ENCODE measurements at places on chromosomes 5 and 9.

GRCh38 chr5:178259623-178260536 is 27.3 kb upstream of the PHYKPL start:
- DNase-seq: no peak

DNA sequence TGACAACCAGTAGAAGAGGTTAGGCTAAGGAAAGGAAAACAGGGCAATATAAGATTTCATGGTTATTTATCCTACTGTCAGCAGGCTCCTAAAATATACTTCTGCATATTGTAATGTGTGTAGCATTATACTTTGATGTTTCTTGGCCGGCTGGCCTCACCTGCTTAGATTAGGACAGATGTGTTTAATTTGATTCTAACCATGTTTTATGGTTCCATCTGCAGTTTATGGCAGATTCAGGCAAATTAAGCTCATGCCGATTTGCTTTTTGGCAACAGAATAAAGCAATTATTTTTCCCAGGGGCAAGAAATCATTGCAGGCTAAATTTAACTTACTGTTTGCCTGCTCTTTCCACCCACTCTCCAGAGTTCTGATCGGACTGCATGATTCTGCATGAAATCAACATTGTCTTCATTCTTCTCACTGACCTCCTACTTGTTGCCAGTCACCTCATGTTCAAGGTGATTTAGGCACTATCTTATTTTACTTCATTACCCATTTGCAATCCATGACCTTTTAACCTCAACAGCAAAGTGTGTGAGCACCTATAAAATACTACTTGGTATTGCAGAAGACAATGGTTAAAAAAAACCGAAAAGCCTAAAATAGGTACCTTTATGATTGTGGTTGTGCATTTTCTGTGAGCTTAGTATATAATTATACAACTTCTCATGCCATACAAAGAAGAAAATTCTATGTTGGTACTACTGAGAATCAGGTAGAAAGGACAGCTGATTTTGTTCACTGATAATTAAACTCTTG is 125.2 kb downstream of the EDIL3 start:
- DNase-seq: no peak

- no peak for DNase-seq
These were observed 141.9 kb downstream of the CEMIP2 start for GRCh38 chr9:71626395-71626794.

- DNase-seq: no peak
These were observed 11.4 kb downstream of the LAMC3 start for GRCh38 chr9:131020388-131020787.

DNA sequence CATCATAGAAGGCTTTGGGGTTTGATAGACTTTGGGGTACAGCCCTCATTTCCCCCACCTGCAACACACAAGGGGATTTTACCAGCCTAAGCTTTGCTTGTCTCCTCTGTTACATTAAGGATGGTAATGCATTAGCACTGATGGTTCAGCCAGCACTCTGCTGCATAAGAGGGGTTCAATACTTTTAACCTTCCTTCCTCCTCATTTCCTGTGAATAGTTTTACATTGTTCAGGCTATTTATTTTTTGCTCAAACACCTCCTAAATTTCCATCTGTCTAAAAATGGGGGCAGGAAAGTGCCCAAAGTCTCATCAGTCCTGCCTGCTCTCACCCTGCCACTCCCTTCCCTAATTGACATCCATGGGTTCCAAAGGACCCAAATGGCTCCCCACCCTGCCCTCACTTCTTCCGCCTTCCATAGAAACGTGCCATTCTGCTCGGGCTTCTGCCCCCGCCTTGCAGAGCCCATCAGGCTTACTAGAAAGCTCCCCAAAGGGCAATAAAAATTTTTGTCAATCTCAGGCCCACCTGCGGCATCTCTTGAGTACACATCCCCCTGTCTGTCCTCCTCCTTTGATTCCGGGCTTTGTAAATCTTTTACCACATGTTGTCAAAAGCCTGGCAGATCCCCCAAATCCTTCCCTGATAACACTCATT is 239.5 kb upstream of the SLC24A2 start:
- no peak for DNase-seq

- no peak for DNase-seq
These were observed 998.9 kb downstream of the TLE1 start for GRCh38 chr9:80690349-80690939.

- DNase-seq: no peak
These were observed 202.7 kb downstream of the RFK start for GRCh38 chr9:76191493-76191892.

- DNase-seq: no peak
These were observed 212.7 kb downstream of the ESM1 start for GRCh38 chr5:54772684-54773083.

GRCh38 chr5:88734983-88735382 is 148.0 kb downstream of the MEF2C start:
- DNase-seq: no peak

DNA sequence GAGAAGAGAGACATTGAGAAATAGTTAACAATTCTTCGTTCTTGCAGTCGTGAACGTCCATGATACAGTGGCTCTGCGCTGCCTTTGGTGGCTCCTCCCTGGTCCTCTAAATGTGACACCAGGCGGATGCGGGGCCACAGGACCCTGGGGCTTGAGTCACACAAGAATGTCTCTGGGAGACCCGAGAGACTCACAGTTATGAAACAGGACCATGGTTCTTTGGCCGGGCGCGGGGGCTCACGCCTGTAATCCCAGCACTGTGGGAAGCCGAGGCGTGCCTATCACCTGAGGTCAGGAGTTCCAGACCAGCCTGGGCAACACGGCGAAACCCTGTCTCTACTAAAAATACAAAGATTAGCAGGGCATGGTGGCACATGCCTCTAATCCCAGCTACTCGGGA is 767 bp upstream of the ZDHHC11 start:
- no peak for DNase-seq

DNA sequence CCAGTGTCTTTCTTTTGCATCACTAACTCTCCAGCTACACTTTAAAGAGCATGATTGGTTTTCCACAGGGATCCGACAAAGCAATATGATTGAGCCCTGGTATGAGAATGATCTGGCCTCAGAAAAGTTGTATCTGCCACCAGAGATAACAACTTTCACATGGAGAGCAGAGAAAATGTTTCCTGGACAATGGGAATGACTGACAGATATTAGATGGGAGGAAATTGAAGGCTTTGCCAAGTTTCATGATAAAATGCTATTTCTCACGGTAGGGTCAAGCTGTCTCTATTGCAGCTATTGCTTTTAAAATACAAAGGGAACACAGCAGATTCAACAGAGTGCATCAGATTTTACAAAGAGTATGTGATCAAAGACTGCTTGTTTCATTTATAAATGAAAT is 56.4 kb upstream of the GLIS3 start:
- no peak for DNase-seq

DNA sequence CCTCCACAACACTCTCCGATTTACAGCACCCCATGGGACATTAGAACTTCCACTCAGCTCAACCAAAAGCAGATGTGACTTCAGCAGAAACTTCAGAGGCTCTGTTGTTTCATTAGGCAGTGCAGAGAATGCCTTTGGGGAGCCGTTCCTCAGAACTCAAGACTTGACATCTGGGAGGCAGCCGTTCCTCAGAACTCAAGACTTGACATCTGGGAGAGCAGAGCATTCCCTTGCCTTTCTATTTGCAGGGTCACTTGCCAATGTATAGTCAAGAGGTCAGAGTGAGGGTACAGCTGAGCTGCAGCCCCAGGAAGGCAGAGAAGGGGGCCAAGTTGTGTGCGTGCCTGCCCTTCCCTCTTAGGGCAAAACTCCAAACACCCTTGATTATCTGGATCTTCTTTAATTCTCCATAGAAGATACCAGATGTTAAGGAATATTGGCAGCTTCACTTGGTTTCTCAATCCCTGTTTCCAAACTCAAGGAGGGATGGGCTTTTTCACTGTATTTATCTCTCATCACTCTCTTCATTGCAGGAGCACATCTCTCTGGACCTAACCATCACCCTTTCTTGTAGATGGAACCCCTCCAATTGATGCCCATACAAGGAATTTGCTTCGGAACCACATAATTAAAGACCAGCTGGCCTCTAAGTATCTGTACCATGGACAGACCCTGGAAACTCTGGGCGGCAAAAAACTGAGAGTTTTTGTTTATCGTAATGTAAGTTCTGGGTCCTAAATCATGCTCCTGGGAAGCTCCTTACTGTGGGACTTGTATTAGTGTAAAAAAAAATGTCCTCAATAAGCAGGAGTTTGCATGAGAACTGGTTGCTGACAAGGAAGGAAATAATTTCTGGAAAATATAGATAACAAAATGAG is 25.6 kb downstream of the TGFBI start:
- DNase-seq: no peak

GRCh38 chr5:93724791-93725190 is 16.6 kb downstream of the POU5F2 start:
- DNase-seq: no peak

DNA sequence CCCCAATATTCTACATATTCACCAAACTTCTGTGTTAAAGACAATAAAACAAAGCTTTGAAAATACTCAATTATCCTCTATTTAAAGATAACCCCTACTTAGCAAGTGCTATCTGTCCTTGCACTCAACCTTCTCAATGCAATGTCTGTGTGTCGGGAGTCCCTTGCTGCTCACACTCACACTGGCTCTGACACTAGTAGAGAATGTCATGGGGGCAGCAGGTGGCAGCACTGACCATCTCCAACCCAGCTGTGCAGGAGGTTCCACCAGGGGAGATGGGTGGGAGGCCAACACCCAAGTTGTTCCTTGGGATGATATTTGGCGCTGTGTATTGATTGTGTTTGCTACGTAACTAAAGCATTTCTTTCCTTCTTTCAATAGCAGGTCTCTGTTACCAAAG is 59.4 kb upstream of the SIMC1 start:
- no peak for DNase-seq

DNA sequence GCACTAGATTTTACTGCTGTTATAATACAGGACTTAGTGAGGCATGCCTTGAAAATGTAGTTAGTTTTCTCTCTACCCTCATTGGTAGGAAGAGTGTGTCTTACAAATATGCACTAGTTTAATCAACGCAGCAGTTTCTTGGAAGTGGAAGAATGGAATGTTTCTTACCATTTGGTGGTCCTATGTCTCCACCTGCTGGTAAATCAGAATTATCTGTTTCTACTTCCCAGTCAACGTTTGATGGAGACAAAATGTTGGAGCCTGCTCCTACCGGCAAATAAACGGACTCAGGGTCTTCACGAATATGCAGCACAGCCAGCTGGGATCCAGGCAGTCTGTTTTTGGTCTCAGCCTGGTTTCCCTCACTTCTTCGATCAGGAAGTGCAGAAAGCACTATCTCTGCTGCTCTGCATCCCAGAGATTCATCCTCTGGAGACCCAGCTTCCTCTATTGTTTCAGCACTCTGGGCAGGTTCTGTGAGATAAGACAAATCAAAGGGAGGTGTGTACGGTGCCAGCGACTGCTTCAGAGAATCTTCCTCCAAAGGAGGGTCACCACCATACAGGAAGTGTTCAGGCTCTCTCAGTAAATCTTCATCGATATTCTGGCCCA is 59.5 kb upstream of the PCA3 start:
- peak; percentile 40 for DNase-seq

DNA sequence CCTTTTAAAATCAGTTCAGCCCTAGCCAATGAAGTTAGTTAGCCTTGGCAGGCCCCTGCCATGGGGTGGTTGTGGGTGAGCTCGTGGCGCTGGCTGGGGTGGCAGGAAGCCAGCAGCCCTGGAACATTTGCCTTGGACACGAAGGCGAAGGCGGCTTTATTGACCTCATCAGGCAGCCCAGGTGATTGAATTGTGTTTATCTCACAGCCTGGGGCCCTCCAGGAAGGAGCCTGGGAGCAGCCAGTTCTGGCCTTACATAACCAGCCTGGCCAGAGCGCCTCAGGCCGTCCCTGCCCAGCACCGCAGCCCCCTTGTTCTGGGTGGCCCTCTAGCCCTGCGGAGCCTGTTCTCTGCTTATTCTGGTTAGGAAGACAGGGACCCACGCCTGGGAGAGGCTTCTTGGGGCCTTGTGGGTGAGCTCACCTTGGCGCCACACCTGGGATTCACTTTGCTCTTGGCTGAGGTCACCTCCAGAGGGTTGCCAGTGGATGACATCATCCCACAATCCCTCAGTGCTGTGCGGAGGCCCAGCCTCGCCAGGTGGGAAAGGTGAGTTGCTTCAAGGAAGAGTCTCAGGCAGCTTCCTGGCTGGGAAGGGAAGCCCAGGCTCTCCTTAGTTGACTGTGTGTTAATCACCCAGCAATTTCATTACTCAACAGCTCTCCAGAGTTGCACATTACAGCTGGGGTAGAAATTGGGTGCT is 54.4 kb upstream of the RPL26L1 start:
- no peak for DNase-seq

DNA sequence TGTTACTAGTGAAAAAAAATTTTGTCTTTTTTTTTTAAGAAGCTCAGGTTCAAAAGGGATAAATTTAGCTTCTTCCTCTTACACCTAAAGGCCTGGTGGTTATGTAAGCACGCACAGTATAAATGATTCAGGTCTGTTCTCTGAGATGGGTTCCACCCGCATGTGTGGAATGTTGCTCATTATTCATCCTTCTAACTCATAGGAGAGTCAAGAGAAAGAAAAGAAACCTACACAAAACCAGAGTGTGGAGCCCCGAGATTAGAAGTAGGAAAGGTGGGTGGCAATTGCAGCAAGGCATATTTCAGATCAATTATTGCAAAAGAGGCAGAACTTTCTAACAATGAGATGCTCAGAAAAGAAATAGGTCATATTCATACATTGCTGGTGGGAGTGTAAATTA is 13.5 kb downstream of the PLAC8L1 start:
- DNase-seq: no peak

DNA sequence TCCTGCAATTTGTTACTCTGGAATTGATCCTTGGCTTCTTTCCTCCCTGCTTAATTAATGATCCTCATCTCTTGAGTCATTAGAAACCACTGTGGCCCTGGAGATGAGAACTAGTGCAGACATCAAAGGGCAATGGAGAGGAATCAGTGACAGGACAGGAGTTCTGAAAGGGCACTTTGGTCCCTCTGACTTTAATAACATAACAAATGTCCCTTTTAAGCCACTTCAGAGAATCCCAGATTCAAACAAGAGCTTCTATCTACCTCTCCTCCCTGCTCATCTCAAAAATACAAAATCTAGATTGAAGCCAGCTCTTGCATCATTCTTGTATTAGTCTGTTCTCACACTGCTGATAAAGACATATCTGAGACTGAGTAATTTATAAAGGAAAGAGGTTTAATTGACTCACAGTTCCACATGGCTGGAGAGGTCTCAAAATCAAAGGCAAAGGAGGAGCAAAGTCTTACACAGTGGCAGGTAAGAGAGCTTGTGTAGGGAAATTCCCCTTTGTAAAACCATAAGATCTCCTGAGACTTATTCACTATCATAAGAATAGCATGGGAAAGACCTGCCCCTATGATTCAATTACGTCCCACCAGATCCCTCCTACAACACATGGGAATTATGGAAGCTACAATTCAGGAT is 139.1 kb downstream of the PLPPR1 start:
- no peak for DNase-seq

GRCh38 chr9:72459308-72459707 is 62.1 kb upstream of the TMC1 start:
- no peak for DNase-seq

DNA sequence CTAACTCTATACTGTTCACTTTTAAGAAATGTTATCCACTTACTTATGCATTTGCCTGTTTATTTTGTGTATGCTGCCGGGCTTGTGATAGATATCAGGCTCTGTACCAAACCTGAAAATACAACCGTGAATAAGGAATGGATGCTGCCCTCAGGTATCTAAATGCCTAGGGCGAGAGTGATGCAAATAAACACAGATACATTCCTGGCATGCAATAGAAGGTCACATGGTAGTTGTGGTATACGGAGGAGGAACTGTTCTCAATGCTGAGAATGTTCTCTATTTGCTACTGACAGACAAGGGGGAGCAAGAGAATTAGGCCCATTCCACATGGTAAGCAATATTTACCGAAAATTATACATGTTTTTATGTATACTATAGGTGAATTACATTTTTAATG is 227.8 kb downstream of the ICE1 start:
- no peak for DNase-seq
